ENCODE measurements at places on chromosomes 2 and 18.

DNA sequence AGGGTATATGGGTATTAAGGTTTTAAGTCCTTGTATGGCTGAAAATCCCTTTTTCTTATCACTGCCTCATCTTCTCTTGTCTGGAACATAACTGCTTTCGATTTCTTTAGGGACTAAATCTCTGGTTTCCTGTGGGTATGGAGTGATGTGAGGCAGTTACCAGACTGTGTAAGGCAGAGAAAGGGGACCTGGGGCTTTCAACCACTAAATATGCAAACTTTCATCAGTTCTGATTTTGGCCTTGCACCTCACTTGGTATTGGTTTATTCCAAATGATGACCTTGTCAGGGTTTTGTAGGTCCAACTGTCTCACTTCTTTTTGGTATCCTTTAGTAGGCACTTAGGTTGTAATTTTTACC, 9.3 kb downstream of the MAP4K4 start:
- DNase-seq = no peak

GRCh38 chr2:180416627-180417026, 409.5 kb upstream of the CWC22 start:
- no peak for DNase-seq

GRCh38 chr2:71711133-71711855, 257.9 kb downstream of the DYSF start:
- no peak for DNase-seq

- no peak for DNase-seq
These were observed 61.7 kb downstream of the MAP4K4 start for GRCh38 chr2:101759162-101759561.

GRCh38 chr2:240711296-240711695, 19.6 kb downstream of the AQP12A start:
- no peak for DNase-seq

DNA sequence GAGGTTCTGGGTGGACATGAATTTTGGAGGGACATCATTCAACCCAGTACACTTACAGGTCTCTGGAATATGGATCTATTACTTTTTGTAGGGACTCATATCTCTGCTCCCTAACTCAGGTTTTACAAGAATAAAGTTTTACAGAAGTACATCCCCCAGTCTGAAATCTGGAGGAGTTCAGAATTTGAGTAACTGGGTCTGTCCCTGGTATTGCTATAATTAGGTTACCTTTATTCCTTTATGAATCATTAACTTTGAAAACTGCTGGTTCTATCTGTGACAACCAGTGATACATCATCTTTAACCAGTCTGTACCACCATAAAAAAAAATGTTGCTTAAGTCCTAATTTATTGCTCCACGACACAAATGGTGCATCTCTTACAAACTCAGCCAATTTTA, 59.9 kb downstream of the INSIG2 start:
- no peak for DNase-seq

- DNase-seq = no peak
These were observed 21.9 kb upstream of the ALPI start for GRCh38 chr2:232434091-232434490.

- DNase-seq = no peak
These were observed 17.2 kb upstream of the ATG16L1 start for GRCh38 chr2:233234264-233234663.

- no peak for DNase-seq
These were observed 3.8 kb downstream of the CD28 start for GRCh38 chr2:203710226-203710625.

DNA sequence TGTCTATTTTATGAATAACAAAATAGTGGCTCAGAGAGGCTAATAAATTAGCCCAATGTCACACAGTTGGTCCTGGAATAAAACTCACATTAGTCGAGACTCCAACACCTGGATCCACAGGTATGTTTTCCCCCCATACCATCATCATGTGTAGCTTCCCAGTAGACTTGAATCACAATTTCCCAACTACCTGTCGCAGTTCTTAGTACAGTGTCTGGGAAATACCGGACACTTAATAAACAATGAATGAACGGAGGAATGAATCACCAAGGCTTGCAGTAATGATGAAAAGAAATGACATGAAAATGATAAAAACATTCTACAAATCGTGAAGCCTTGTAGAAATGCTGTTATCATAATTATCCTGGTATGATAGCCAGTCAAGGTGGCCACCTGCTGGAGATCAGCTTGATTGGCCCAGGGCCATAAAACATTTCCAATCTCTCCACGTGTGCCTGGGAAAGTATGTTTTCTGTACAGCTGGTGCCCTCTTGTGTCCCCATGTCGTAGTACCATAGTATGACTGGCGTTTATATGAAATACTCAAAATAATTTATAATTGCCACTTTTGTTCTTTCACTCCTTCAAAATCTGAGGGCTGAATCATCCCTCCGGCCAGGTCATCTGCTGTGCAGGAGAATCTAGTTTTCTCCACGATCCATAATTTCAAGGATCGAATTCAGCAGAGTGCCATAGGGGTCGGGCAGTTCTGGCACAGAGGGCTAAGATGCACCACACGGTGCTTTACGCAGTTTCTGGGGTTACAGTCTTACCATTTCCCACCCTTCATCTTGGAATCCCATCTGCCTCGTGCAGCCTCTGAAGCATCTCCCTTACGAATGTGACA, 95.4 kb downstream of the LAMA1 start:
- no peak for DNase-seq

- no peak for DNase-seq
These were observed 264.8 kb downstream of the KLHL29 start for GRCh38 chr2:23649819-23650218.

GRCh38 chr2:229088966-229089700, 182.0 kb downstream of the PID1 start:
- DNase-seq = no peak

DNA sequence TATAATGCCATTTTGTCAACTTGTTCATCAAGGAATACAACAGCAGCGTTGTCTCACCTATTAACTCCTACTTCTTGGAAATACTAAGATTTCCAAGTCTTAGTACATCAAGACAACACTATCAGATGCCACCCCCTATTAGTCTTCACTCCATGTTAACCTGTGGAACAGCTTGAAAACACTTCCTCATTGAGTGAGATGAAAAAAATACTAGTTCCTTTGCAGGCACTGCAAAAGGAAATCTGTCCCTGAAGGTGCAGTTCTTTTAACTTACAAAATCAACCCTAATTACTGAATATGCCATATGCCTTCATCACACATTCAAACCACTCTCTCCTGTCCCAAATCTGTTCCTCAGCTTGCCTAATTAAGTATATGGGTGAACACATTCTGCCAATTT, 4.0 kb downstream of the CWC22 start:
- no peak for DNase-seq

DNA sequence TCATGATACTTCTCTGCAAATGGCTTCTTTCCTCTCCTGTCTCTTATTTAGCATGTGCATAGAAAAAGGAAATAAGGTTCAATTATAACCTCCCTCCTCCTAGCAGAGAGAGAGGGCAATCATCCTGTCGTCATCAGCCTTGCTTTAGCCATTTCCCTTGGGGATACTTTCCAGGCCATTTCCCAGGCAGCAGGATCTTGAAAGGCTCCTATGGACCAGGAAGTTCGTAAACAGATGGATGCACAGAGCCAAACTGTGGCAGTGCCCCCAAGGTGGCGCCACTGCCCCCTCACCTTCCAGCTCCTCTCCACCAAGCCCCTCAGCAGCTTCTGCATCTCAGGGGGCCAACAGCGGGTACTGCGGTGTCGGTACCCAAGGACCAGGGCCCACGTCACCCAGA, 157.4 kb downstream of the DTNA start:
- DNase-seq = no peak

DNA sequence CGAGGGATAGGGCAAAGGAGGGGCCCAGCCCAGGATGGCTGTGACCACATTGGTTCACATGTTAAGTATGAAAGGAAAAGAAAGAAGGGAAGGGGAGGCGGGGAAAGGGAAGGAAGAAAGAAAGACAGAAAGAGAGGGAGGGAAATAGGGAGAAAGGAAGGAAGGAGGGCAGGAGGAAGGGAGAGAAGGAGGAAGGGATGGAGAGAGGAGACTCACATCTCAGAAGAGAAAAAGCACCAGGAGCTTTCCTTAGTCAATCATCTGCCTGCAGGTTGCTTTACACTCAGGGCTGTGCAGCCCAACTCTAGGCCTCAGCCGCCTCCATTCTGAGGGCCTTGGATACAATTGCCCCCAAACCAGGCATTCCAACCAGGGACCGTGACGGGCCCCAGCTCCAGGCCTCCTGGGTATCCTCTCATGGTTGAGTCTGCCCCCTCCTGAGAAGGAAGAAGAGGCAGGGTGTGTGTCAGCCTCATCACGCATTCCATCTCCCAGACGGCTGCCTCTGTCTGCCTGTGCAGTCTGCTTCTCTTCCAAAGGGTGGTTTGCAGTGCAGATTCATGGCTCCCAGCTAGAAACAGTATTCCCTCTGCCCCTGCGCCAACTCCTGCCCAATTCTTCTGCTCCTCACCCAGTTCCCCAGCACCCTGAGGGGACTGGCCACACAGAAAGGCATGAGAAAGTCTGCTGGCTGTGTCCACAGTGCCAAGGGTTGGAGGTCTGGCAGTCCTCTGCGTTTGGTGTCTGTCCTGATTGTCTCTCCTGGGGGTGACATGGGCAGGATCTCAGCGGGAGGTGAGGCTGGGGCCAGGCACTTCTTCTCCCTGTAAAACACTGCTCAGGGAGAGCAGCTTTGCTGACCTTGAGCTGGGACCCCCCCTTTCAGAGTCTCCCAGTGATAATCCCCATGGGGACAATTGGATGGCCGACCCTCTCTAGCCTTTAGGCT, 163.3 kb downstream of the SMAD7 start:
- no peak for DNase-seq

DNA sequence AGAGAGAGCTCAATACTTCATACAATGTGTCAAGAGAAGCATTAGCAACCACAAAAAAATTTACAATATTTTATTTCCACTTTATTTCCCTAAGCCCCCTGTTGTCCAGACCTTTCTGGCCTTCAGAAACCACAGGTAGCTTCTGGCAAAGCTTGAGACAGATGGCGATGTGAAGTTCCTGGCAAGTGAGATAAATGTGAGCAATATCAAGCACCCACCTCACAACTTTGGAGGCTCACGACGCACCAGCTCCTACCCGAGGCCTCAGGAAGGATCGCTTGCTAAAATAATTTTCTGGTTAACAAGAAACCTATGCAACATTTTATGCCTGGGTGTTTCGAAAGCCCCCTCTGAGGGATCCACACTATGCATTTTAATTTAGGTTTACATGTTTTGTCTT, 158.1 kb upstream of the CHAC2 start:
- DNase-seq = no peak

DNA sequence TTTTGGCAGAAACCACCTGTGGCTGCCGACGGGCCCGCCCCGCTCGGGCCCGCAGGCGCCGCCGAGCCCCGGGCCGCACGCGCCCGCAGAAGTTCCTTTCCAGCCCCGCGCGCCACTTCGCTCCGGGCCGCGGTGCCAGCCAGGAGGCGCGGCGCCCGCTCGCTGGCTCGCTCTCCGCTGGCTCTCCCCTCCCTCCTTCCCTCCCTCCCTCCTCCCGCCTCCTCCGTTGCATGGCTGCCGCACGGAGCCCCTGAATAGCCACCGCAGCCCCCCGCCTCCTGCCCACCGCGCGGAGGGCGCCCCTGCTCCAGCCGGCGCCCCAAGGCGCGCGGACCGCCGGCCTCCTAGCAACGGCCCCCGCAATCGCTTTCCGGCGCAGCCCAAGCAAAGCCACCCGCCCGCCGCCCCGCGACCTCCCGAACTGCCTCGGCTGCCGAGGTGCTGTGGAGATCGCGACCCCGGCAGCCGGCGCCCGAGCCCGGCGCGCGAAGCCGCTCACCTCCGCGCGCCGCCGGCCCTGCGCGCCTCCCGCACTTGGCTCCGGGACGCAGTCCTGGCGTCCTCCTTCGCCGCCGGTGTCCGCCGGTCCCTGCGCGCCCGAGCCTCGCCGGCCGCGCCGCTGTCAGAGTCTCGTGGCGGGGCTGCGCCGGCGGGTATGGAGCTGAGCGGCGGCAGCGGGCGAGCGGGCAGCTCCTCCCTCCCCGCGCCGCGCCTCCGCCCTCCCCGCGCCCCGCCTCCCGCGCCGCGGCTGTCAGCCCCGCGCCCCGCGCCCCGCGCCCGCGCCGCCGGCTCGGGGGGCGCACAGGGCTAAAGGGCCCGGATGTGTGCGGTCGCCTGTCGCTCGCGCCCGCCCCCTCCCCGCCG, at the start of gene ZBTB7C:
Gene ZBTB7C, minus strand, starts transcription at position 657 of the 864 bp plus-strand sequence.
- DNase-seq = no peak

GRCh38 chr2:205835251-205835791, 153.0 kb downstream of the NRP2 start:
- no peak for DNase-seq

DNA sequence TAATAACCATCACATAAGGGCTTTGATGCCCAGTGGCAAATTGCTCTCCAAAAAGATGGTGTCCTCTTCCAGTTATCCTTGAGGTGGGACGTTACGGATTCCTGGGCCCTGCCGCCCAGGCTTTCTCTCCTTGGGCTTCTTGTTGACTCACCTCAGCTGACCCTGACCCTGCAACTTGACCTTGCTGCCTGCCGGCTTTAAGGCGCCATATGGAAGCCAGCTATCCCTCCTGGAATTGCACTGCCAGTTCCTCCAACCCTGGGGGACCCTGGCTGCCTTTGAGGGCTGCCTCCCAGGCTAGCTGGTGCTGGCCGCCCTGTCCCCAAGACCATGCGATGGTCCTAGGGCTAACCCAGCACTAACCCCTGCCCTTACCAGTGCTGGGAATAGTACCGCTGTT, 28.3 kb upstream of the B3GNT7 start:
- DNase-seq = no peak

- no peak for DNase-seq
These were observed 50.7 kb upstream of the OTX1 start for GRCh38 chr2:62999905-63000304.

- peak; percentile 52 for DNase-seq
These were observed 106.1 kb upstream of the ALKAL2 start for GRCh38 chr2:393711-394696.

GRCh38 chr2:96977631-96978195, 8.7 kb downstream of the FAM178B start:
- no peak for DNase-seq

DNA sequence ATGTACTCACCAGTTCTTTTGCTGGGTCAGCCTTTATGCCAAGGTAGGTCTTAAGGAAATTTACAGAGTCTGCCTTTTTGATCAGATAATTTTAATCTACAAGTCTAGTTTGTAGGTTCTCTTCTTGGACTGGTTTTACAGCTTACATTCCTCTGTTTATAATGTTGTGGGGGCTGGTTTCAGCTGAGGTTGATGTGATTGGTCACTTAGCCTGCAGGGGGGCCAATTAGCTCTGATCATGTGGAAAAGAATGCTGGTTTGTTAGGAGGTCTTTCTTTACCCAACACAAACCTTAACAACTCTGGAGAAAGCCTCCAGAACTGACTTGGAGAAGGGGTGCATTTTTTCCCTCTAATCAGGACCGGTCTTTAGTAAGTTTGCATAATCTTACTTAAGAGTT, at the start of gene KCNJ13:
Gene KCNJ13, minus strand, starts transcription at position 131 of the 400 bp plus-strand sequence. CDS start 5,203 bp downstream, outside the sequence.
- no peak for DNase-seq
